CD4-positive, alpha-beta T cell treated with Interleukin-4 for 4 hours (primary cell): ENCODE measurements at places on chromosomes 3 and 15.
A peak's percentile ranks its signal among the peaks of the same experiment; 100 is the strongest.

DNA sequence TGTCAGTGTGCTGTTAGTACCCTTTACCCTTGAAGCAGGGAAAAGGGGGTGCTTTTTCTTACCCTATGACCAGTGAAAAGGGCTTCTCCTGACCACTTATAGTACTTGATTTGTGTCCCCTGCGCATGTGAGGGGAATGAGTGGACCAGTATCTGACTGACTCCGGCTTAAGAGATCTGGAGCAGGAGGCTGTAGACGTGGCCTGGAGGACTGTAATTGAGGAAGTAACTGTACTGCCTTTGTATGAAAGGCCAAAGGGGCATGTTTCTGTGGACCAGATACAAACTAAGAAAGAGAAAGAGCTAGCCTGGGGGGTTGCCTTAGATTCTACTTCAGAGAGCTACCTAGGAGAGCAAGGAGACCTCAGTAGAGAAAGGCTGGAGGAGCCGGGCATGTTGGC is 89.9 kb upstream of the TBL1XR1 start:
- DNase-seq = no peak

DNA sequence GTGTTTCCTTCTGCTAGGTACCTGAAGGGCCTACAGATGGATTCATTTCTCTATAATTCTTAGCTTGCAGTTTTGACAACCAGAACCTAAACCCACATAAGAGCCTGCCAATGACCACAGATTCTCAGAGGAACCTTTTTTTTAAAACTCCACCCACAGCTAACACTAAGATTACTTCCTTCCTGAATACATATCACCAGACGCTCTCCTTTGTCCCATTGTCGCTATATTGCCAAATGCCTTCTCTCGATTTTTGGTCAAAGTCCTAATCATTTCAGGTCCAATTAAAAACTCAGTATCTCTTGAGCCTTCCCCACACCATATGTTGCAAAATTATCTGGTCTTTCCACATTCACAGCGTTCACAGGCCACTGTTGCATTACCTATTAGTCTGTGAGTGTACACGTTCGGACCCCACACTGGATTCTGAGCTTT is 12.4 kb downstream of the ZNF710 start:
- peak; percentile 69 for DNase-seq

DNA sequence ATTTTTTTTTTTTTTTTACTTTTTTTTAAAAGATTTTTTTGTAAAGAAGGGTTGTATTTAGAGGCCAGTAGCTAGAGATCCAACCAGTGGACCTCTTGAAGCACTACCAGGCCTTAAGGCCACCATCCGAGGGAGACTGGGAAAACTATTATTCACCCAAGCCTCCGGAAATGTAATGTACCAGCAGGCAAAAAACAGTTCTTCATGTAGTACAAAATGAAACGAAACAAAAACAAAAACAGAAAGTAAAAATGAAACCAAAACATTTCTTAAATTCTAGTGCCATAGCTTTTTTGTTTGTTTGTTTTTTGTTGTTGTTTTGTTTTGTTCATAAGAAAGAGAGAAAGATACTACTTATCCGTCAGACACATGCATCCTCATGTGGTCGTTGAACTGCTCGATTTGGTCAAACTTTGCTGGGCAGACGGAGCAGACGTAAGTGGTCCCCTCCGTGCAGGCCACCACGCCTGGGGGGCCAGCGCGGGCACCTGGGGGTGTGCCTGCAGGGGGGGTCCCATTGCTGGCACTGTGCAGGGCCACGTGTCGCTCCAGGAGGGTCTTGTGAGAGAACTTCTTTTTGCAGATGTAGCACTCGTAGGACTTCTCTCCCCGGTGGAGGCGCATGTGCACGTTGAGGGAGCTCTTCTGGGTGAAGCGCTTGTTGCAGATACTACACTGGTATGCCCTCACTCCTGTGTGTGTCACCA is 45.0 kb downstream of the TIGIT start:
- DNase-seq = peak; percentile 51

- no peak for DNase-seq
Measured at GRCh38 chr15:40846841-40847222, 3.0 kb downstream of the SPINT1 start.

DNA sequence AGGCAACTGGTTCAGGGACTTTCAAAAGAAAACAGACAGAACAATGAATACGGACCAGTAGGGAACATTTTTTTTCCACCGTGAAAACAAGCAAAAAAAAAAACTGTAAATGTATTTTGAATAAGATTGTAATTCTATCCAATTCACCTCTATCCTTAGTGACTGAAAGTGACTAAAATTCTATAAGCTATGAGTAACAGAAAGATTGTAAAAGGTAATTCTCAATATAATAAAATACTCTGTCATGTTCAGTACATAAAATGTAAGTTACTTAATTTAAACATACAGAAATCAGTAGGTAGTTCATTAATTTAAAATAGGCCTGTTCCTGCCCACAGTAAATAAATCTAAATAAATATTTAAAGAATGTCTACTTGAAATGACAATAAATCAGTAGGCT is 368.2 kb upstream of the ARHGEF26 start:
- no peak for DNase-seq

GRCh38 chr3:77042343-77042742 is 2.4 kb downstream of the ROBO2 start:
- no peak for DNase-seq

GRCh38 chr3:194135516-194135805 is 487 bp upstream of the HES1 start:
- no peak for DNase-seq

GRCh38 chr3:138038725-138039462 is 28.9 kb downstream of the CLDN18 start:
- no peak for DNase-seq

DNA sequence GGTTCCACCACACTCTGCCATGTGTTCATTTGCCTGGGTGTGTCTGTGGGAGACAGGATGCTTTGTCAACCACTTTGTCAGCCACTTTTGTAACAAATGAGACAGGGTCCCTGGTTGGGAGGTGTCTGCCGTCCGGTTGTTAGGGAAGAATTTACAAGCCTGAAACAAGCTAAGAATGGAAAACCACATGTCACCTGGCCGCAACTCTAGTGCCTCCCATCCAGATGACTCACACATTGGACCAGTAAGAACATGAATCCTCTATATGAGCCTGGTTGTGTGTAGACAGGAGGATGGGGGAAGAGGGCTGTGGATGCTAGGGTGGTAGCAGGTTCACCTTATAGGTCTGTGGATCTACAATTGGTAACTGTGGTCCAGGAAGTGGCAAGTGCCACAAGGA is 335.3 kb downstream of the CLSTN2 start:
- DNase-seq = no peak

- no peak for DNase-seq
Measured at GRCh38 chr3:122188737-122189136, 5.3 kb downstream of the CASR start.

DNA sequence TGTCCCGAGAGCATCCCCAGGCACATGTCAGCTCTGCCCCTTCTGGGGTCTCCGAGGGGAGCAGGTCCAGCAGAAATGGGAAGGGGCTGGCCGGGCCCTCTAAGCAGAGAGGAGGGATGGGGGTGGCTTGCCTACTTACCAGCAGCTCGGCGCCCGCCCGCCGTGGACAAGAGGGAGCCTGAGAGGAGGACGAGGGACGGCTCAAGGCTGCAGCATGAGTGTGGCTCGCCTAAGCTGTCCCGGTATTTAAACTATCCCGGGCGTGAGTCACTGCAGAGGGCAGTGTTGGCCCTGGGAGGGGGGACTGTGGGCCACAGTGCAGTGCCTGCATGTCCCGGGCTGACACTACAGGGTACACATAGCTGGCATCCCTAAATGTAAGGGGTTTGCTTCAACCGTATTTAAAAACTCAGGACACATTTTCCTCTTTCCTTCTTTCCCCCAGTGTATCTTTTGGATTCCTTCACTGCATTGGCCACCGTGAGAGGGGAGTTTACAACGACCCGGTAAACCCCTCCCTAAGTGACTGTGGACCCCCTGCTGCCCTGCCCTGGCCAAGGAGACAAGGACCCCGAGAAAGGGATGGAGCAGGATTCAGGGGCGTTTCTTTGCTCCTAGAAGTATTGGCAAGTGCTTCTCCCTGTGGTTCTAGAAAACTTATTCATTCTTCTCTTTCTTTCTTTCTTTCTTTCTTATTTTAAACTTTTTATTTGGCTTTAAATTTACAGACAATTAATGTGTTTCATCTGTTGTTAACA is at the start of gene LRRC15:
Gene LRRC15, minus strand, starts transcription at position 222 of the 758 bp plus-strand sequence. CDS start 8,700 bp downstream, outside the sequence.
- no peak for DNase-seq

- DNase-seq = no peak
Measured at GRCh38 chr3:135896613-135897012, 68.9 kb upstream of the PPP2R3A start.

- DNase-seq = no peak
Measured at GRCh38 chr3:61683549-61684236, 122.3 kb downstream of the PTPRG start.
